ENCODE measurements at places on chromosomes 3 and 15. TPM values are rescaled to one million over a fixed set of nuclear protein-coding genes. Genes with fewer than 3 reads are reported as not detected.

- DNase-seq = no peak
Observed at GRCh38 chr3:99175276-99175812, 273.8 kb upstream of the DCBLD2 start.

ADGRG7 gene
- polyA plus RNA-seq = not detected

SI gene
- not detected for polyA plus RNA-seq

- DNase-seq = peak; percentile 64
Observed at GRCh38 chr3:50572158-50572557, 2.8 kb downstream of the HEMK1 start.

TEX55 gene
- polyA plus RNA-seq = not detected

GRCh38 chr3:42914771-42915515 lies 9.0 kb downstream of the ZNF662 start:
- no peak for DNase-seq

ITGA11 gene
- polyA plus RNA-seq = 2.3 TPM

SCAANT1 gene
- 1.1 TPM for polyA plus RNA-seq

DNA sequence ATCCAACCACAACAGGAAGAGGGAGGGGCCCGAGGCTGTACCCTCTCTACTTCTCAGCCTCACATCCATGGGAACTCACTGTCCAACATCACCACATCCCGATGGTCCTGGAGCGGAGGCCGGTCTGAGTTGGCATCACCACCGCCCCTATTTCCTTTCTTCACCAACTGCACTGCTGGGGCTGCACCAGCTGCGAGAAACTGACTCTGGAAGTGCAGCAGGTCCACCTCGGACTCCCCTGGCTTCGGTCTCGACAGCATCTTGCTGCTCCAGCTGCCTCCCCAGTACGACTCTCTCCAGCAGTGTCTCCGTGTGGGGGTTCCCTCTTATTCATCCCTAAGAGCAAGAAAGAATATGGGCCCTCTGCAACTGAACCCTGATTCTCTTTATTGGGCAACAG lies 7.2 kb downstream of the RPAP1 start:
- DNase-seq = no peak

- DNase-seq = no peak
Observed at GRCh38 chr3:42459151-42459550, 43.3 kb upstream of the VIPR1 start.

DNA sequence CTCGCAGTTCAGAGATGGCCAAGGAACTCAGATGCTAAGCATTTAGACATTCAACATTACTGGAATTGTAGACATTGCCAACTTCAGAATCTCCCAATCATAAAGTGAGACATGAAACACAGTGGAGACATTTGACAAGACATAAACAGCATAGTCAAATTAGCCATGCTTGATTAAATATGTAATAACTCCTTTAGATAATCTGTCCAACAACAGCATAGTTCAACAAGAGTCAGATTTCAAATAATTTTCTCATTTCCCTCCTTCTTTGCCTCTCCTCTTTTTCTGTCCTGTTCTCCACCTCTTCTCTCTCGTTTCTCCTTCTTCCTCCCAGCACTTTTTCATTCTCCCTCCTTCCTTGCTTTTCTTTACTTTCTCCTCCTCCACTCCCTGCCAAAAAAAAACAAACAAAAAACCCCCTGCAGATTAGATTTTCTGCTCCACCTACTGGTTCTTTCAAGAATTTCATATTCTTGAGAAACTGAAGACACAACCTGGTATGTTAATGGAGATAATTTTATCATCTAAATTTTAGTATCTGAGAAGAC lies 20.2 kb downstream of the CPOX start:
- no peak for DNase-seq

- no peak for DNase-seq
Observed at GRCh38 chr3:118626453-118626852, 408.2 kb downstream of the IGSF11 start.

DNA sequence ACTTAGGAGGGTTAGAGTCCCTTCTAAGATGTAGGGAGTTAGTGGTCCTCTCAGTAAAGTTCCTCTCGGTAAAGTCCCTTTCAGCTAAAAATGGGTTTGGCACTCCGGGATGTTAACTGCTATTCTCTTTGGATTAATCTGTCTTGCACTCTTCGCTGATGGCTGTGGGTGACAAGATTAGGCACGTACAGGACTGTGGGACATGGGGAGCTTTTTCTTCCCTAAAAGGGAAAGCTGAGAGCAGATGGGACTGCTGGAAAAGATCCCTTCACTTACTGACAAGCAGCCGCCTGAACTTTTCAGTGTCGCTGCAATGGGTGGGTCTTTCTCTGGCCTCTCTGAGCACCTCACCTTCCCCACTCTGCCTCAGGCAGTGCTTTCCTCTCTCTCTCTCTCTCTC lies 16.4 kb upstream of the HHATL start:
- DNase-seq = no peak

DNA sequence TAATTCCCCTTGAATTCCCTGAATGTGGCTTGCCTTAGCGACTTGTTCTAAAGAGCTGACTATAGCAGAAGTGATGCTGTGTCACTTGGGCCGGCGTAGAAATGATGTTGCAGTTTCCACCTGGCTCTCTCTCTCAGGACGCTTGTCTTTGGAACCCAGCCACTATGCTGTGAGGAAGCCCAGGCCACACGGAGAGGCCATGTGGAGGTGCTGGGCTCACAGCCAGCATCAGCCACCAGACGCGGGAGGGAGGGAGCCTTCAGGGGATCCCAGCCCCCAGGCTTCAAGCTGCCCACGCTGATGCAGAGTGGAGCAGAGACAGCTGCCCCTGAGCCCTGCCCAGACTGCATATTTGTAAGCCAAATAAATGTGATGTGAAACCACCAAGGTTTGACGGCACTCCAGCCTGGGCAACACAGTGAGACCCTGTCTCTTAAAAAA lies 18.6 kb downstream of the RNU5B-1 start:
- DNase-seq = peak; percentile 60

DNA sequence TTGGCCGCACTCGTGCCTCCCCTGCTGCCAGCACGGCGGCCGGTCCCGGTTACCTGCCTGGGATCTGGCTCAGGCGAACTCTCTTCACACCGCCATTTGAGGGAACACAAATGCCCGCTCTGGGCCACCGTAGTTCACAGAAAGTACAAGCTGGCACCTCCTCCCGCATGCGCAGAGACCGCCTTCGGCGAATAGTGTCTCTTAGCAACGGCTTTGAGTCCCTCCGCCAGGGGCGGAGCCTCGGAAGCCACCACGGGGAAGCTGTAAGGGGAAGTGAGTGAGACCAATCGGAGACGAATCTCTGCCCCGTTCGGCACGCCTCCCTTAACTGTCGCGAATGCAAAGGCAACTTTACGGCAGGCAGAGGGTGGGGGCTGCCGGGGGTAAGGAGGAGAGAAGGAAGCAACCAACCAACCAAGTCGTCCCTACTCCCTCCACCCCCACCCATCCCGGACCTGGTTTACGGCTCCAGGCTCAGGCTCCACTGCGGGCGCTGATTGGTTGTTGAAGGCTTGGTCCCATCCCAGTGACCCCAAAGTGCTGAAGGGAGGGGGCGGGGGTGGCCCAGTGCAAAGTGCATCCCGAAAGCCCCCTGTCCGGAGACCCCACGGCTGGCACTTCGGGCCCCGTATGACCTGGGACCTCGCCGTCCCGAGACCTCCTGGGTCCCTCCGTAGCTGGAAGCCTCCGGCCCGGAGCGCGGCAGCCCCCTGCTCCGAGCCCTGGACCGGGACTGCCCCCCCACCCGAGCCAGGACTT lies at the start of the genes ASB7 and LINS1:
Gene ASB7, plus strand, starts transcription at position 526 of the 759 bp plus-strand sequence. CDS start 9,628 bp downstream, outside the sequence.
Gene LINS1, minus strand, starts transcription at position 121 of the 759 bp plus-strand sequence. CDS start 21,342 bp downstream, outside the sequence.
- DNase-seq = peak; percentile 100

GRCh38 chr3:82496890-82497560 lies 735.6 kb upstream of the GBE1 start:
- DNase-seq = no peak

Data from hindlimb muscle (tissue), 1 donor.